Activated T-helper 1 cell treated with Interleukin-2 at 50 U/mL for 16 hours (primary cell): ENCODE measurements at places on chromosomes 7 and 10.

DNA sequence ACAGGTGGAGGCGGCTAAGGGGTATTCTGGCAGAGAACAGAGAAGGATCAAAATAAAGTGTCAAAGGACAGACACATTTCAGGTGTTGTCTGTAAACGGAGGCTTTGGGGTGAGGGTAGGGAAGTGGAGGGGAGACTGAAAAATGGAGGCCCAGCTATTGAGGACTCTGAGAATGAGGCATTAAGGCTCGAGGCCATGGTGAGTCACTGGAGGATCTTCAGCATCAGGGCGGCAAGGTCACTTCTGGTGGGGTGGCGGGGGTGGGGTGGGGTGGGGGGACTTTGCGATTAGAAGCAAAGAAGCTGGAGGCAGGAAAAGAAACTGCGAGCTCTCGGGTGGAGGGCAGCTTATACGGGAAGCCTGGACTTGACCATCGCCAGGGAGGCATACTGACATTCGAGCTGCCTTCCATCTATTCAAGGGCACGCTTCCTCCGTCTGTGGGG is 58.4 kb upstream of the PCGF5 start:
- no peak for DNase-seq

DNA sequence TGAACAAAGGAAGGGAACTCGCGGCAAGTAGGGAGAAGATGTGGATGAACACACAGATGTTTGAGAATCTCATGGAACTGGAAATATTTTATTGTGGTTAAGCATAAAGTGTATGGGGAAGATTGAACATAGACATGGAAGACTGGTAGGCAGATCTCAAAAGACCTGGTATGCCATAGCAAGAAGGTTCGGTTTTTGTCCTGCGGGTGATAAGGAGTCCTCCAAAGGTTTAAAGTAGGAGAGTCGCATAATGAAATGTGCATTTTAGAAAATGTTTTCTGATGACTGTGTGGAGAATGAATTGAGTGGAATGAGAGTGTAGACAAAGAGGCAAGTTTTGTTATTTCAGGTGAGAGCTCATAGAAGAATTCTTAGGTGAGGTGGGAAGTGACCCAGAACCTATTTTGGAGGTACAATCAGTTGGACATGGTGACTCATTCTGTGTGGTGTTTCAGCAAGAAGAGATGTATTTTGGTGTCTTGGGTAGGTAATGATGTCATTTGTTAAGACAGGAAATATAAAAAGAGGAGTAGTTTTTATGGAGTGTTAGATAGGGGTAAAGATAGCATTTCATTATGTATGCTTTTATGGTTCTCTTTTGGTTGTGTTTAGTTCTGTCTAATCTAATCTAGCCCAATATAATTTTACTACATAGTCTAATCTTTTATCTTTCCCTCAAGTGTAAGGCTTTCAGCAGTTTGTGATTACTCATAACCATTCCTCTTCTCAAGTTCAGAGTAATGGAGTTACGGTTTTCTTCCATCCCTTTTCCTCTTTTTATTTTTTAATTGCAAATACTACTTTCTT is 239.2 kb downstream of the EXOC4 start:
- DNase-seq = no peak

DNA sequence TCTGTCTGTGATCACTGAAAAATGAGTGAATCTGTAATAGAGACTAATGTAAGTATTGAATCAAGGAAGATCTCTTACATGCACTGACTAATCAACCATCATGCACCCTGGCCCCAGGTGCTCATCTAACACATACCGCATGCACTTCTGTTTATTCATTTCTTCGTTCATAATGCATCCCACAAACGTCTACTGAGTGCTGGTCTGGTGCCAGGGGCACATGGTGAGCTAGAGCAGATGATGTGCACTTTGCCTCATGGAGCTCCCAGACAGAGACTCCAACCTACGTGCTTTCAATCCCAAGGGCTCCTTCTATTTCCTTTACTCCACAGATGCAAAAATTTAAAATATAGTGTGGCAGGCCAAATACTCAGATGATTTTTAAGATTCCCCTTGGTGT is 10.7 kb downstream of the C10orf90 start:
- DNase-seq = no peak

GRCh38 chr10:44947371-44948152 is 12.0 kb upstream of the RASSF4 start:
- DNase-seq = no peak

DNA sequence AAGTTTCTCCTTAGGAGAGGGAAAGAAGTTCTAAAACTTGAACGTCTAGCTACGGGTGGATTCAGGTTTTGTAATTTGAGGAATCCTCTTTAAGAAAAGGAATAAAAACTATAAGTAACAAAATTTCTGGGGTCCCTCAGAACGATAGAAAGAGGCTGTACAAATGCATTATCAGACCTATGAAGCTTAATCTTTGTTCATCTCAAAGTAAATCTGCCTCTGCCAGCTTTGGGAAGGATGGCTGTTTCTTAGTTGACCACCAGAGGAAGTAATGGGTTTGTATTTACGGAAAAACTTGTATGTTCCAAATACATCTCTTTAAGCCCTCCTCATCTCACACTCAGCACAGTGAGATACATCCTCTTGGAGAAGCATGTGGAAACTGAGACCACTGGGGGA is 864 bp downstream of the PSTK start:
- no peak for DNase-seq

GRCh38 chr10:129861776-129862531 is 102.1 kb downstream of the EBF3 start:
- DNase-seq = no peak

- DNase-seq = no peak
Measured at GRCh38 chr7:132337450-132338080, 238.7 kb downstream of the PLXNA4 start.

DNA sequence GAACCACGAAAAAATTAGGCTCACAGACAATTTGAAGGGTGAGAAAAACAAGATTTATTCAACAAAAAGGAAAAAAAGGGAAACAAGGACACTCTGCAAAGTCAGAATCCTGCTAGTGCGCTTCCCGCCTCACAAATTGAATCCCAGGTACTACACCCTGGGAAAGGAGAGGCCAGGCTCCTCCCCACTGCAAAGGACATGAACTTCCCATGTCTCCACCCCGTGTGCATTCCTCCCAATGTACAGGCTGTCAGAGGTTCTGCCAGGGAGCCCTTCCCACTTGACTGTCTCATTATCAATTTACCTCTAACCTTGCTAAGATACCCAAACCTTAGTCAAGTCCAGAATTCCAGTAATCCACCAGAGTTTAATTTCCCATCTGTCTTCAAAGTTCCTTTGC is 70.4 kb upstream of the CDK1 start:
- no peak for DNase-seq

GRCh38 chr7:142836426-142836825 is 18.4 kb upstream of the EPHB6 start:
- no peak for DNase-seq

GRCh38 chr7:132443761-132444520 is 132.3 kb downstream of the PLXNA4 start:
- DNase-seq = no peak

DNA sequence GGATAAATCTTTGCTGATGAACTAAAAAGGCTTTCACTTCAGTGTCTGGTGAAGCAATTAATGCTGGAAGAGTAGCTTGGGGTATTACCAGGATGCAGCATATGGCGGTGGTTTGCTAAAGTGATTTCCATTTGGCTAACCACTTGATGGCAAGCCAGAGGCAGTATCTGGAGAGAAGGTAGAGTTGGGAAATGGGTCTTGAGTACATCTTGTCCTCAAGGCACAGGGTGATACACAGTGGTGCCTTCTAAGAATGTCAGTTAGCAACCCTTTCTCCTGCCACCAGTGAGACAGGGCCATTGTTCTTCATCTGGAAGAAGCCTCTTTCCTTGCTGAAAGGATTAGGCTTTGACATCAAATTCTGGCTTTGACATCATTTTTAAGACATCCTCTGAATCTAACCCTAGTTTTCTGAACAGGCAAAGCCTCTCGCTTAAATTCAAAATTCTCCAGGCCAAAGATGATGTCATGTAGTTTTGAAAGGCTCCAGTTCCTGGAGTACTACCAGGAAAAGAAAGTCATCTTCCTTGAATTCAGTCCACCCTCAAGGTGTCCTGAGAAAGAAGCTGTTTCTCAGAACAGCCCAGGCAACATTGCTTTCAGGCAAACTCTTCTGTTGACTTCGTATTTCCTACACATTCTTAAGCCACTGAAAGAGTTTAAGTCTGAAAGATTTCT is 162.4 kb downstream of the ARID5B start:
- no peak for DNase-seq

GRCh38 chr7:151087245-151088018 is 1.2 kb downstream of the AGAP3 start:
- DNase-seq = no peak
